ENCODE measurements at places on chromosomes 3 and 15.

- no peak for DNase-seq
Measured at GRCh38 chr3:95627293-95627692, 1187.1 kb upstream of the EPHA6 start.

- DNase-seq: no peak
Measured at GRCh38 chr3:125582707-125583106, 12.6 kb downstream of the OSBPL11 start.

- no peak for DNase-seq
Measured at GRCh38 chr15:95111969-95112368, 880.6 kb downstream of the MCTP2 start.

GRCh38 chr3:156635034-156635433, 39.4 kb upstream of the TIPARP start:
- DNase-seq: no peak

GRCh38 chr15:100131321-100132224, 210.2 kb downstream of the ADAMTS17 start:
- peak; percentile 55 for DNase-seq

- DNase-seq: no peak
Measured at GRCh38 chr3:117400303-117400702, 690.7 kb downstream of the TUSC7 start.

- DNase-seq: no peak
Measured at GRCh38 chr3:162111861-162112260, 615.3 kb downstream of the OTOL1 start.

- peak; percentile 18 for DNase-seq
Measured at GRCh38 chr3:178381971-178382448, 154.2 kb upstream of the KCNMB2 start.

DNA sequence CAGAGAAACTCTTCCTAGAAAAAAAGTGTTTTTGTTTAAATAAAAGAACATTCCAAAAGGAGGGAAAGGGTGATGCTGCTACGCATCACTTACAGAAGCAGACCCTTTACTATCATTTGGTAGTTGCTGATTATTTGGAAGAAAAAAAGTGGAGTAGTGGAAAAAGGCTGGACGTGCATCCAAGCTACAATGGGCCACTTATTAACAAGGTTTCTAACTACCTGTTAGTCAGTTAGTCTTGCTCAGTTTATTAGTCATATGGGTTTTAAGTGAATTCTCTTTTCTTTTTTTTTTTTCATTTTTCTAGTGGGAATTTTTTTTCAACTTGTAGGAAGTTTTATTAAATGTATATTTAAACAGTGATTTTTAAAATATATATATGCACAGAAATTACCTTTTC, 866.0 kb downstream of the MCTP2 start:
- no peak for DNase-seq

DNA sequence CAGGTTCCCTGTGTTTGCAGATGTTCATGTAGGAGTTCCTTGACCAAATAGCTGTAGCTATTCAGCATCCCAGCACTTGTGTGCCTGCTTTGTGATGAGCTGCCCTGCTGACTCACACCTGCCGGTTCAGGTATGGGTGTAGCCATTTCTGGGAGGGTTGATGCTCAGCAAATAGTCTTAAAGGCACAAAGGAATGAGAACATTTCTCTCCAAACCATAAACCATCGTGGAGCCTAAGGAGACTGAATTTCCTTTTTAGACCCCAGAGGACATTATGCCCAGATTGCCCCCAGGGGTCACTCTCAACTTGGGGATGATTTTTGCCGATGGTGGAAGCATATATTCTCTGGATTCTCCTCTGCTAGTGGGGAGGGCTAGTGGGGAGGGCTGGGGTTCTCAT, 80.6 kb downstream of the ADAMTSL3 start:
- DNase-seq: no peak

- DNase-seq: no peak
Measured at GRCh38 chr3:114557791-114558190, 264.0 kb downstream of the TIGIT start.

DNA sequence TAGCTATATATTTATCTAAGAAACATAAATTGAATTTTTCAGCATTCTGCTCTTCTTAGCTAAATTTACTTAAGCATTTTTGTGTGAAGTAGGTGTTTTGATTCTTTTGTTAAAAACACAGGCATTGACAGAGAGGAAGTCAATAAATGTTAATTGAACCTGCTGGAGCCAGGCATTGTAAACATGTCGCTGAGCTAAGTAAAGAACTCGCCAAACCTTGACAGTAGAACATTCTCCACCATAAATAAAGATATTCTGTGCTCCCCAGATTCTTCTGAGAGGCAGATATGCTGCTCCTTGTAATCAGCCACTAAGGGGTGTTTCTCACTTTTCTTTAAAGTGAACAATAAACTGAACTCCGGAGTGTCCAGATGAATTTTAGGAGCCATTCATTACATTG, 38.4 kb downstream of the SYNM start:
- DNase-seq: no peak

GRCh38 chr3:58200846-58201355, 9.9 kb downstream of the DNASE1L3 start:
- no peak for DNase-seq

- no peak for DNase-seq
Measured at GRCh38 chr3:193955719-193956118, 180.2 kb upstream of the HES1 start.

DNA sequence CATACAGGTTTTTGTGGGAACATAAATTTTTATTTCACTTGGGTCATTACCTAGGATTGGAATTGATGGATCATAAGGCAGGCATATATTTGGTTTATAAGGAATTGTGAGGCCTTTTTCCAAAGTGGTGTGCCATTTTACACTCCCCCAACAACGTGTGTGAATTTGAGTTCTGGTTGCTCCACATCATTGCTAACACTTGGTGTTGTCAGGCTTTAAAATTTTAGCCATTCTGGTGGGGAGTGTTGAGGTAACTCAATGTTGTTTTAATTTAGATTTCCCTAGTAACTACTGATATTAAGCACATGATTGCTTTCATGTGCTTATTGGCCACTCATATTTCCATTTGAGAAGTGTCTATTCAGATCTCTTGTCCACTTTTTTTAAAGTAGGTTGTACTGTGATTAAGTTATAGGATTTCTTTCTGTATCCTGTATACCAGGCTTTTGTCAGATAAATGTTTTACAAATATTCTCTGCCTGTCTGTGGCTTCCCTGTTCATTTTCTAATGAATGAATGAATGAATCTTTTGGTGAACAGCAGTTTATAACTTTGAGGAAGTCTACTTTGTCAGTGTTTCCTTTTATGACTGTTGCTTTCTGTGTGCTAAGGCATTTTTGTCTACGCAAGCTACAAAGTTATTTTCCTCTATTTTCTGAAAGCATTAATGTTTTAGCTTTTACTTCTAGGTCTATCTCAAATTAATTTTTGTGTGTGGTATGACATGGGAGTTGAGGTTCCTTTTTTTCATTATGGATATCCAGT, 17.9 kb upstream of the NR2C2 start:
- no peak for DNase-seq

GRCh38 chr3:73404435-73404834, 220.3 kb downstream of the PDZRN3 start:
- DNase-seq: no peak

GRCh38 chr3:13046569-13047274, 26.5 kb downstream of the IQSEC1 start:
- no peak for DNase-seq

- no peak for DNase-seq
Measured at GRCh38 chr3:58323529-58324390, 8.9 kb upstream of the PXK start.

DNA sequence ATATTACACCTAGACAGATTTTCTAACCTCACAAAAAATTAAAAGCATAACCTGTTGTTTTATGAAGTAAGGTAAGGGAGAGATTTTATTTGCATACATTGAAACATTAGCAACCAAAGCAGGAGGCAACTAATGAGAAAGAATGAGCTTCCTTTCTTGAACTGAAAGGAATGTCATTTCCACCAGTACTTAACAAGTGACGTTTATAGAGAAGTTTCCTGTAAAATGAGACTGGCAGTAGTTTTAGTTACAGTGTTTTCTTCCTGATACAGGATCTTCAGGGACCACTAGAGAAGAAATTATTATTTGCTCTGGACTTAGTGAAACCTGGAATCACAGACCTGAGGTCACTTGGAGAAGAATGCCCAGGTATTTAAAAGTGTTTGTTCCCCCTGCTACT, 27.4 kb upstream of the FRMD5 start:
- no peak for DNase-seq

DNA sequence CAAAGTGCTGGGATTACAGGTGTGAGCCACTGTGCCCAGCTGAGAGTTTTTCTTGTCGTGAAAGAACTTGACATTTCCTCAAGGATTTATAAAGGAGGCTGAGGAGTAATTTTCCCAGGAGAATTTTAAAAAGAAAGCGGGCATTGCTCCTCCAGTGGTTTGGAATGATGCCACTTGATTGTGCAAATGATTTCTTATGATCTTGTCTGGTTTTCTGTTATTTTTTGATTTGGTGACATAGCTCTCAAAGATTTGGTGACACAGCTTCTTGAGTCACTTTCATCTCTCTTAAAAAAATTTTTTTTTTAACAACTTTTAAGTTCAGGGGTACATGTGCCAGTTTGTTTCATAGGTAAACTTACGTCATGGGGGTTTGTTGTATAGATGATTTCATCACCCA, 24.6 kb upstream of the NFKBIZ start:
- peak; percentile 26 for DNase-seq

DNA sequence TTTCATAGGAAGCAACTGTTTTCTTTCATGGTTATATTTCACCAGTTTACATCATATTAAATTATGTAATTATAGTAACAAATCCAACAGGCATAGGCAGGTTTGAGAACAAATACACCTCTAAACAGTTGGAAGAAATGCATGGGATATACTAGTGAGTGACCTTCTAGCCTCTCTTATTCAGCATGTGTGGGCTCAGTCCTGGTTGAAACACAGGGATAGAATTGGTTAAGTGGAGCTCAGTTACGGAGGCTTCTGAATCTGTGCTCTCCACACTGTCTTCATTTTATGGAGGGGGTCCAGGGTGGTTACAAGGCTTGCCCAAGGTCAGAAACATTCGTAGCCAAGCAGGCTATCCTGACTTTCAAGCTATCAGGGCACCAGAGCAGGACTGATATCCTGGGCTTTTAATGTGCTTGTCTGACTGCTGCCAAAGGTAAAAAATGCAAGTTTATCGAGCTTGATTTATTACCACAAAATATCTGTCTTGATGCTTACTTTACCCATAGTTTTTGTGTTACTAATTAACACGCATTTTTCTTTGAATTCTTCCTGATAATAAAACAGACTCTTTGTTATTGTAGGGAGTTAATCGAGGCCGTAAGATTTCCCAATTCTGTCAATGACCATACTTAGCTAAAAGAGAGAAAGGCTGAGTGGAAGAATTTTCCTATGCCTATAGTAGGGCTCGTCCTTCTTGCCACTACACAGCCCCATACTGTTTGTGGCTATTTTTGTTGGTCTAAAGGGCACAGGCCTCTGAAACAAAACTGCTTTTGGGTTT, 89.6 kb downstream of the FILIP1L start:
- no peak for DNase-seq

- peak; percentile 12 for DNase-seq
Measured at GRCh38 chr3:172751175-172751704, 714 bp downstream of the ECT2 start.

DNA sequence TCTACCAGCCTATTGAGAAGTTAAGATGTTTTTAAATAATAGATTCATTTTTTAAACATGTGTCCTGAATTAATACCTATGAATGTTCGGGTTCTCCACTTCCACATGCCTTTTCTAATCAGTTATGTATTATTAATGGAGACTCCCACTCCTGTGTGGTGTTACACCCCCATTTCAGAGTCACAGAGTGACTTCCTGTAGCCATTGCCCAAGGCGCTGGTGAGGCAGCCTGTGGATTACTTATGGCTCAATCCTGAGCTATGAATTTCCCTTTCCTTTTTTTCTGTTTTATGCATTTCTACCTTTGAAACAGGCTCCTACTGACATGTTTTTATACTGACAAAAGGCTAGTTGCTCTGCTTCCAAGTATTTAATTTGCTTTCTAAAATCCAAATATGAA, 162.3 kb downstream of the GABRG3 start:
- peak; percentile 5 for DNase-seq

GRCh38 chr3:14323401-14324223, 78.8 kb upstream of the SLC6A6 start:
- no peak for DNase-seq

Data from AG08395 (cell line).